ENCODE measurements at places on chromosomes 13 and 19.

GRCh38 chr19:49712397-49712859 lies 21.5 kb downstream of the CPT1C start:
- DNase-seq = peak; percentile 8

DNA sequence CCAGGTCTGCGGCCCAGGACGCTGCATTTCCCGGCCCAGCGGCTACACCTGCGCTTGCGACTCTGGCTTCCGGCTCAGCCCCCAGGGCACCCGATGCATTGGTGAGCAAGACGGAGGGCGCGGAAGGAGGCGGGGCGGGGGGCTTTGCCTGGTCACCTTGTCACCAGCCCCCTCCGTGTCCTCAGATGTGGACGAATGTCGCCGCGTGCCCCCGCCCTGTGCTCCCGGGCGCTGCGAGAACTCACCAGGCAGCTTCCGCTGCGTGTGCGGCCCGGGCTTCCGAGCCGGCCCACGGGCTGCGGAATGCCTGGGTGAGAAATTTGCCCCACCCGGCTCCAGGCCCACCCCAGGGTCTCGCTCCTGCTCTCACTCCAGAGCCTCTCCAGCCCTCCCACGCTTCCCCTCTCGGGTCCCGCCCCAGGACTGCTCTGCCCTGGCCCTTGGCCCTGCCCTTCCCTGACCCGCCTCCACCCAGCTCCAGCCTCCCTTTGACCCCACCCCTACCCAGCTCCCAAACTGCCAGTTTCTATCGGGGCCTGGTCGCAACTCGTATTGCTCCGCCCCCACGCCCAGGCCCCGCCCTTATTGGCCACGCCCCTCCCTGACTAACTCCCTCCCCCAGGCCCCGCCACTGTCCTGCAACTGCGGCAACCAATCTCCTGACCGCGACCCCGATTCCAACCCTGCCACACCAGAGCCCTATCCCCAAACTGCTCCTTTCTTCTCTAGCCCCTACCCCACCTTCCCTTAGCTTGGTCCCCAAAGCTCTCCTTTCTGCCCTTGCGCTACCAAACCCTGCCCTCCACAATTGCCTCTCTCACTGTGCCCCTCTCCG lies 8.6 kb downstream of the LTBP4 start:
- peak; percentile 74 for DNase-seq

- DNase-seq = no peak
These were observed 24.6 kb upstream of the ZDHHC20 start for GRCh38 chr13:21483748-21484147.

DNA sequence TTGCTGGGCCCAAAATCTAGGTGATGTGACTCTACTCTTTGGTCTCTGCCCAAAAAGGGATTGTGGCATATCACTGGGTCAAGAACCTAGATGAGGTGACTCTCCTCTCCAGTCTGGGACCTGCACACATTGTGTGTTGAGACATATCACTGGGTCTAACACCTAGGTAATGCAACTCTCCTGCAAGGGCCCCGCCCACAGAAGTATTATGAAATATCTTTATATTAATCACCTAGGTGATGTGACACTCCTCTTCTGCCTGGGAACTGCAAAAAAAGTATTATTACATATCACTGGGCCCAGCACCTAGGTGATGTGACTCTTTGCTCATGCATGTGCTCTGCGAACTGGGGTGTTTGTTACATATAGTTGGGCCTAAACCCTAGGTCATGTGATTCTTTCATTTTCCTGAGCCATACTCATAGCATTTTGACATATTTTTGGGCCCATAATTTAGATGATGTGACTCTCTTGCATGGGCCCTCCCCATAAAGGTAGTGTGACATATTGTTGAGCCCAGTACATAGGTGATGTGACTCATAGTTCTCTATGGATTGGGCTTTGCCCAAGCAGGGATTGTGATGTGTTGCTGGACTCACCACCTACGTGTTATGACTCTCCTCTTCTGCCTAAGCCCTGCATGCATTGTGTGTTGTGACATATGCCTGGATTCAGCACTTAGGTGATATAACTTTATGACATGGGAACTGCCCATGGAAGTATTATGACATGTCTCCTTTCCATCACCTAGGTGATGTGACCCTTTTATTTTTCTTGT lies 11.2 kb upstream of the ZNF681 start:
- no peak for DNase-seq

DNA sequence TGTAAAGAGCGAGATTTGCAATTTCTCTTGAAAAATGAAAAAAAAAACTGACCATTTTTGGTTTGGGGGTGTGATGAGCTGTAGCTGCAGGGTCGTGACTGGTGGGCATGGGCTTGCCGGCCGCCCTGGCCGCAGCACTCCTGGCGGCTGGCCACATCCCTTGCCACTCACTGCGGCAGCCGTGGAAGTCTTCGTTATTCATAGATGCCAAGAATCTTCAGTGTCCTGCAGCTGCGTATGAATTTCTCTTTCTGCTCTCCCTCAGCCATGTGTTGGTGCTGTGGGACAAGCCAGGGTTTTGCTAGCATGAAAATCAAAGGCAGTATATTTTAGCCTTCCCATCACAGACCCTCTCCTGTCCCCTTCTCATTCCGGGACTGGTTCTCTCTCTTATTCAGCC lies 151.7 kb upstream of the TSHZ3 start:
- no peak for DNase-seq

DNA sequence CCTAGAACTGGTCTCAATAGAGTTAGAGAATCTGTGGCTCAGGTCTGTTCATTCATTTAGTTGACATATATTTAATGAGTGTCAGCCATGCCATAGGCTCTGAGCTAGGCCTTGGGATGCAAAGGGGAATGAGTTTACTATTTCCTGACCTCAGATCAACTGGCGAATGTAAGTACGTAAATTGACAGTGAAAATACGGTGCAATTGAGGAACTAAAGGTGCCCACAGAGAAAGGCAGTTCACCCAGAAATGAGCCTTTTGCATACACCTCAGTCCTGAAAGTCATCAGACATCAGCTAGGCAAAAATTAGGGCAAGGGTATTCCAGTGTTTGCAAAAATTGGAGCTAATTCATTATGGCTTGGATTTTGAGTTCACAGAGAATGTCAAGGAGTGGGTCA lies 20.6 kb upstream of the UPF3A start:
- DNase-seq = no peak
